ENCODE measurements at places on chromosomes 7 and 10. TPM values are rescaled to one million over a fixed set of nuclear protein-coding genes. Genes with fewer than 3 reads are reported as not detected.

NUTM2A gene
- 1.2 TPM for total RNA-seq

TMEM248 gene
- total RNA-seq, result 69.5 TPM

DNA sequence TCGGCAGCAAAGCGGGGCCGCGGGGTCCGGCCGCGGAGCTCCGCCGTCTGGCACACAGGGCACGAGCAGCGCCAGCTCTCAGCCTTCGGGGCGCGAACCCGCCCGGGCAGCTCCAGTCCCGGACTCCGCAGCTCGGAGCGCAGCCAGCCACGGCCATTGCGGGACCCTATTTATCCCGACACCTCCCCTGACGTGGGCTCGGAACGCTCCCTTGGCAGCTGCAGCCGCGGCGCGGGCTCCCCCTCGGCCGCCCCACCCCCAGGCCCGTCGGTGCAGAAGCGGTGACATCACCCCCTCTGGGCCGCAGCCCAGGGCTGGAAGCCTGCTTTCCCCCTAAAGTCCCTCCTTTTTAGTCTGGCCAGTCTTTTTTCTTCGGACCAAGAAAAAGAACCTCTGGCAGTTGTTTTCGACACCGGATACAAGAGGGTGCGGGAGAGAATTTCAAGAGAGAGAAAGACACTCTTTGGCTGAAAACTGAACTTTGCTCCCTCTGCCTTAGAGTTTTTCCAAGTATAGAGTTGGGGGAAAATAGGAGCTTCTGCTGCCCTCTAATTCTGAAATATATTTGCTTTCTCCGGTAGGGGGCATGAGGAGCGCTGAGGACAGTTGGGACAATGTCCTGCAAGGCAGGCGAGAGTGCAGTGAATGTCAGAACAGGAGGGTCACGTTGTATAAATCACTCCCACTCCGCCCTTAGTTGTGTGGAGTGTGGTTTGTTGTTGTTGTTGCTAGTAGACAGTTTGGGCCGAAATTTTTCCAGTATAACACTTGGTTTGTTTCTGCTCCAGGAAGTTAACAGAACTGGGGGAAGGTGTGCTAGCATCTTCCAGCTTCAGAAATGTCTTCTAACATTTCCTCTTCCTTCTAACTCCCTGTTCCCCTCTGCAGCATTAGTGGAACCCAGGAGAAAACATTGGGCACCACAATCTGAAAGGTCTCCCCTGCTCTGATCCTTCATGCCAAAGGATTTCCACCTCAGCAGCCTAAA lies at the start of gene SFRP4:
Gene SFRP4, minus strand, starts transcription at position 145 of the 988 bp plus-strand sequence. CDS start 280 bp downstream, outside the sequence.
- DNase-seq, result peak; percentile 82

DNA sequence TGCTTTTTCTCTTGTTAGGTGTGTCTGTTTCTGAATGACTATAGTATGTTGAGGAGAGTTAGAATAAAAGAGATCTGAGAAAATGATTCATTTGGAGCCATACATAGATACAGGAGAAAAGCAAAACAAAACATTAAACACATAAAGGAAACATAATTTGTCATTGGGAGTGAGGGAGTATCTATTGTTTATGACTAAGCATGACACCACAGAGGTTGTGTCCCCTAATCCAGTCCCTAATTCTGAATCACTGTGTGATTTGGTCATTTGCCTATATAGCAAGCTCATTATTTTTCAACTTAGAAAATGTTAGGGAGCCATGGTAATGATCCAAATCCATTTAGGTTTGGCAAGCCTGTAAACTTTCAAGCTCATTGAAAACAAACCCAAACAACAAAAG lies 132.3 kb upstream of the BMPER start:
- no peak for DNase-seq

All from sigmoid colon (tissue), 7 donors.